ENCODE measurements at places on chromosomes 11 and 22.

- DNase-seq: no peak
Observed at GRCh38 chr11:133705873-133706272, 139.4 kb downstream of the SPATA19 start.

DNA sequence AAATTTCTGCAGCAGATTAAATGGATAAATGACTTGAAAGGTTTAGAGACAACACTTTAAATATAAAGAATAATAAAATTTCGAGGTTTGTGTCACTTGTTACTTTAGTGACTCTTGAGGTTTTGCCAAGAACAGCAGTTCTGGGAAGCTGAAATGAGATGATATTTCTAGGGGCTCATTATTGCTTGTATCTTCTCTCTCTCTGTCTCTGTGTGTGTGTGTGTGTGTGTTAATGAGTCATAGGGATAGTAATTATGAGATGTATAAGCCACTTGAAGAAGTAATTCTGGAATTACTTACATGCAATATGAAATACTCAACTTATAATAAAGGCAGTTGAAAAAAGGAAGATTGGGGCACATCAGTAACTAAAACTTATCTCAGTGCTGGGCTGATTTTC, 9.6 kb upstream of the OR10G7 start:
- no peak for DNase-seq

GRCh38 chr11:19455731-19456130, 215.0 kb upstream of the E2F8 start:
- no peak for DNase-seq

GRCh38 chr11:26801601-26802000, 79.7 kb upstream of the SLC5A12 start:
- no peak for DNase-seq

DNA sequence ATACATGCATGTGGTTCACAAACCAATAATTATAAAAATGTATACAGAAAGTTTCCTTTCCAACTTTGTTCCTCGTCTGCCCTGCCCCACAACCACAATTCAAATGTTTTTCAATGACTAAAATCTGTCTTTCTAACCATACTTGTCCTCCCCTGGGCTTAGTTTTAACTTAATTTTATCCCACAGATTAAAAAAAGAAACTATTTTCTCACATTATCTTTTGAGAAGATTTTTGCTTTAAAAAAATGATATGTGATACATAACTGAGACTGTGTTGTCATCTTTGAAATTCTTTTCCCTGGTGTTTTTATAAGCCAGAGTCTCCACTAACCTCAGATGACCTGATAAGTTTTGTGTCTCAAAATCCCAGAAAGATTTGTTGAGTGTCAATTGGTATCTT, 79.0 kb downstream of the FDX1 start:
- DNase-seq: no peak

GRCh38 chr11:104799251-104799650, 99.0 kb downstream of the CASP12 start:
- no peak for DNase-seq

DNA sequence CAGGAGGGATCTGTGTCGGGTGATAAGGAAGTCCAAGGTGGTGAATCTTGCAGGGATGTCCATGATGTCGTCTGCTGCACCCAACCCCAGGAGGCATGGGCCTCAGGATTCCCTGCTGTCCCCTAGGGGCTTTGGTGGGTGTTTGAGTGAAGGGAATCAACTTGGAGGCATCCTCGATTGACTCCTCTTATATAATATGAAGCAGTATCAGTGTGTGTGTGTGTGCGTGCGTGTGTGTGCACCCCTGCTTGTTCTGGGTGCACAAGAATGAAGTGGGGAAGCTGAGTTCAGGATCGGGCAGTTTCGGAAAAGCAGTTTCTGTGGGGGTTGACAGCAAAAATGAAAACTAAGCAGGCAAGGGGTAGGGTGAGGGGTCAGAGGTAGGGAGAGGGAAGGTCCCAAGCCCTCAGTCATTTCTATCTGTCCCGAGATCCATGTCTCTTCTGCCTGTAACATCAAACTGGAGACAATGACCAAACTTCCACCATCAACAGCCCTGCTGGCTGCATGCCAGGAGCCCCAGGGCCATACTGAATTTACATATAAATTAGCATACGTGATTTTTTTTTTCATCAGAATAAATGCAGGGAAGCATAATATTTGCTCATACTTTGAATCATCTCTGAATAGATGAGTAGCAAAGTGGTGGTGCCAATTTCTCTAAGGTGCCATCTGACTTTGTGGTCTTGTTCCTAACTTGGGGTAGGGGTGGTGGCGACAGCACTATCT, 2.0 kb downstream of the NTM start:
- DNase-seq: no peak

DNA sequence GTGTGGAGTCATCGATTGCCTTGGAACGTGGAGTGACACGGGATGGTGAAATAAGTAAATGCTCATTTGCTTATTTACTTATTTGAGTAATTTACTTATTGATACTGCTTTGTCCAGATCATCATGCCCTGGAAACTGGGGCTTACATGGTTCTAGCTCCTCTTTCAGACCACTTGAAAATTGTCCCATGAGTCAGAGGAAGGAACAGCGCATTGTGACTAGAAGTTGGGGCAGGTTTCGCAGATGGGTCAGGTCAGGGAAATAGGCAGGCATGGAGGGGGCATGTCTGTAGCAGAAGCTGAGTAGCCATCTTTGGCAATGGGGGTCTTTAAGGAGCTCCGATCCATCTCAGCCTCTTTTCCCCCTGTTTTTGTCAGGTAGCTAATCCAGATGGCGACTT, 104.2 kb upstream of the SORL1-AS1 start:
- DNase-seq: no peak

DNA sequence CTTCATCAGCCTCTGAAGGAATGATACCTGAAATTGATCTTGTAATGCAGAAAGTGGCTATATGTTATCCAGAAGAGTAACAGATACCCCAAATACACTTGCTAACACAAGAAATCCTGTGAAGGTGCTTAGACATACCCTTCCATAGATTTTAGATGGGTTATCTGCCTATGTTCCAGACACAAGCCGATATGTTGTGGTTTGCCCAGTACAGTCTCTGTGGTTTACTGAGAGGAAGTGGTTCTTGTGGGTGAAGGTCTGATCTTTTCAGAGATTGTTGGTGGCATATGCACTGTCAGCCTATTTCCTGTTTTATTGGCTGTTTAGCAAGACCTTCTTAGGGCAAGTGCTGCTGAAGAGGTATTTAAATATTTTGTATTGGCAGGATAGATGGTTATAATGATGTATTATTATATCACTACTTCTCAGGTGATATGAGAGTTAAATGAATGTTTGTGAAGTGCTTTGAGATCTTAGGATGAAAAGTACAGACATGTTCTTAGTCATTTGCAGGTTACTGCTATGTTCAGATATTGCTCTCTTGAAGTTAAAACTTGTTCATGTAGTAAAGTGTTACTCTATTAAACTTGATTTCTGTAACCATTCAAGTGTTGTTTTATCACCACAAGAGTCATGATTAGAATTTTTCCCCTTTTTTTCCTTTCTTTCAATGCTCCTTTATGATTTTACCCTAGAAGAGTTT, 8.2 kb downstream of the ARHGEF12 start:
- peak; percentile 32 for DNase-seq

DNA sequence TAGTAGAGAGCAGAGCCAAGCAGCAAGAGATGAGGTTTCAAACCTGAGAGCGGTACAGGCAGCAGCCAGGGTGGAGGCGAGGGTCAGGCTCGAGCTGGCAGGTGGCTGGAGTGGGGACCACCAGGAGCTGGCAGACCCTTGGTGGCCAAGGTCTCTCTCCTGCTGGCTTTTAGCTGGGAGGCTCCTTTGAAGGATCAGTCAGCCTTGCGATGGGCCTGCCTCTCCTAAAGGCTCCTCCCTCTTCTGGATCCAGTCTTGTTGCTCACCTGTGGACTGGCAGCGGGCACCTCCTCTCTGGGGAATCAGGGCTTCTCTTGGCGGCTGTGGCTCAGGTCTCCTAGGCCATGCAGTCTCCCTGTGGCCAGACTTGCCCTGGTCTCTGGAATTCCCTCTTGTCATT, 24.8 kb downstream of the TPST2 start:
- DNase-seq: no peak

- DNase-seq: no peak
Observed at GRCh38 chr11:72821221-72821919, 7.2 kb downstream of the ATG16L2 start.

GRCh38 chr22:29184849-29185490, 20.7 kb upstream of the EMID1 start:
- no peak for DNase-seq

DNA sequence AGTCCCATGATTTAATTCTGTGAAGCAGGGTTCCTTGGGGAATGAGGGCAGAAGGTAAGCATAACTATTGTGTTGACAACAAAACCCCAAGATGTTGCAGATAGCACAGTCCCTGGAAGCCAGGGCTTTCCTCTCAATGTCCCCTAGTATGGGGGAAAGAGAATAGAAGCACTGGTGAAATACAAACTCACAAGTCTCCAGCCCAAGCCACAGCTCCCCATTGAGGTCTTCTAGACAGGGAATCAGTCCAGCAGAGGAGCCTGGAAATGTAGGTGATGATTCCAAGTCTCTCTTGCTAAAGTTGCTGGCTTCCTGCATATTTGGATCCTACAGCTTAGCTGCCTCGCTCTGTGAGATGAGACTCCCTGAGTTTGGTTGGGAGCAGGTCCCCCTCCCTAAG, 31.7 kb upstream of the DRD2 start:
- no peak for DNase-seq

- no peak for DNase-seq
Observed at GRCh38 chr11:134229126-134229790, 4.8 kb downstream of the VPS26B start.

- DNase-seq: no peak
Observed at GRCh38 chr22:39983346-39983745, 11.4 kb upstream of the FAM83F start.

- no peak for DNase-seq
Observed at GRCh38 chr11:126924376-126925040, 76.1 kb downstream of the KIRREL3 start.

- DNase-seq: no peak
Observed at GRCh38 chr11:20156876-20157613, 3.2 kb downstream of the DBX1 start.

- DNase-seq: peak; percentile 10
Observed at GRCh38 chr11:120908461-120909181, 115.3 kb upstream of the TBCEL start.

GRCh38 chr11:77026743-77027142, 7.5 kb upstream of the B3GNT6 start:
- no peak for DNase-seq

GRCh38 chr22:46894081-46894671, 131.7 kb downstream of the TBC1D22A start:
- DNase-seq: no peak

DNA sequence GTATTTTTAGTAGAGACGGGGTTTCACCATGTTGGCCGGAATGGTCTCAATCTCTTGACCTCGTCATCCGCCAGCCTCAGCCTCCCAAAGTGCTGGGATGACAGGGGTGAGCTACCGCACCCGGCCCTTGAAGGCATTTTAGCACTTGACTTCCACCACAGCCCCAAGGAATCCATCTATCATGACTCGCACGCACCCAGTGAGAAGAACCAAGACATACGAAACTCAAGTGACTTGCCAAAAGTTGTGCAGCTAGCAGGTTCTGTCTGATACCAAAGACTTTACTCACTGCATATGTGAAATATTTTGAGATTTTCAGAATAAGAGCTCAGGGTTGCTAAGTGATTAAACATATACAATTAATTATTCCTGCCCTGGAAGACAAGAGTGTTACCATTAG, 21.0 kb downstream of the FLI1 start:
- no peak for DNase-seq

- DNase-seq: no peak
Observed at GRCh38 chr22:19643448-19644313, 70.6 kb upstream of the SEPTIN5 start.

- peak; percentile 67 for DNase-seq
Observed at GRCh38 chr22:37162221-37163095, 12.7 kb upstream of the IL2RB start.

GRCh38 chr11:32099516-32099915, 8.6 kb downstream of the RCN1 start:
- DNase-seq: no peak

- no peak for DNase-seq
Observed at GRCh38 chr11:8253566-8253965, 10.1 kb downstream of the LMO1 start.

DNA sequence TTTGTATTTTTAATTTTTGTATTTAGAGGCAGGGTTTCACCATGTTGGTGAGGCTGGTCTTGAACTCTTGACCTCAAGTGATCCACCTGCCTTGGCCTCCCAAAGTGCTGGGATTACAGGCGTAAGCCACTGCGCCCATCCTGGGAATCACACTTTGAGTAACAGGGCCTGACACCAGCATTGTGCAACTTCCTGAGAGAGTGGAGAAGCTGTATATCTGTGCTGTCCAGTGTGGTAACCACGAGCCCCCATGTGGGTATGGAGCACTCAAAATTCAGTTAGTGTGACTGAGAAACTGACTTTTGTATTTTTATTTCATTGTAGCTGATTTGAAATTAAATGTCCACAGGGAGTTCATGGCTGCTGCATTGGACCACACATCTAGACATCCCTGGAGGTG, 36.2 kb downstream of the MPPED1 start:
- no peak for DNase-seq

DNA sequence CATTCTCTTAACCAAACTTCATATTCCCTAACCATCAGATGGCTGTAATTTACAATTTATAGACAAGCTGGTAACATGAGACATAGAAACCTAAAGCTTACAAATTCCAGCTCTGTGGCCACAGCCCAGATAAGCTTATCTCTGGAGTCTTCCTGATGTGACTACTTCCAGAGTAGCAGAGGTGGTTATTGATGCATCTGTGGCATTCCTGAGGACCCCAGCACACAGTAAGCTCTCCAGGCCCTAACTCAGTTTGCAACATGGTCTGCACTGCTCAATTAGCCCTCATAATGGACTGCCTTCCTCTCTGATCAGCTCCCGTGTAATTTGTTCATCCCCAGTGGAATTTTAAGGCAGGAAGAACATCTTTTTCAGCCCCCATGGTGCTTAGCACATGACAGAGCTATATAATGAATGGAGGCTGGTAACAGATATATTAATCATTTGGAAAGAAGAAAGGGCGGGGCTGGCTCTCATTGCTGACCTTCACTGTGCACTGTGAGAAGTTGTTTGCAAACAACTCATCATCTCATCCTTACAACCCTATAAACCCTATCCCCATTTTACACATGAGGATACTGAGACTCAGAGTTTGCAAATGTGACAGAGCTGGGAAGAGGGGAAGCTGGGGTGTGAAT, 30.1 kb upstream of the KCNJ11 start:
- no peak for DNase-seq

DNA sequence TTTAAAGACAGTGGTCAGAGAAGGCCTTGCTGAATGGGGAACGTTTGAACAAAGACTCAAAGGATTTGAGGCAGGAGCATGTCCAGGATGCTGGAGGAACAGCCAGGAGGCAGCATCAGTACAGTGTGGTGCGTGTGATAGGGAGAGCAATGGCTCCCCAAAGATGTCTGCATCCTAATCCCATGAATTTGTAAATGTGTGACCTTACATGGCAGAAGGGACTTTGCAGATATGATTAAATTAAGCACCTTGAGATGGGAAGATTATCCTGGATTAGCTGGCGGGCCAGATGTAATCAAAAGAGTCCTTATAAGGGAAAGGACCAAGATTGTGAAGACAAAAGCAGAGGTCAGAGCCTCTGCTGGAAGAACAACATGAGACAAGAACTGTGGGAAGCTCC, 24.6 kb upstream of the FAT3 start:
- no peak for DNase-seq

GRCh38 chr11:119741369-119742262, 12.6 kb upstream of the NECTIN1 start:
- peak; percentile 45 for DNase-seq

- peak; percentile 31 for DNase-seq
Observed at GRCh38 chr22:28019881-28020861, 101.1 kb upstream of the PITPNB start.

Measured in stimulated activated CD8-positive, alpha-beta memory T cell treated with anti-CD3 and anti-CD28 coated beads, Interleukin-7, amount 100 ng/mL, for 4 hours (primary cell).